ENCODE measurements at places on chromosomes 7 and 10. TPM values are rescaled to one million over a fixed set of nuclear protein-coding genes. Genes with fewer than 3 reads are reported as not detected.

Gene BRAF
- total RNA-seq: 6.6 TPM

Gene SAMD9L
- 0.85 TPM for total RNA-seq

Gene BAZ1B
- total RNA-seq: 32.7 TPM

Gene SNCG
- total RNA-seq: 8.9 TPM

Gene MYO3A
- total RNA-seq: not detected

Gene IFIT2
- total RNA-seq: 0.28 TPM

Gene PNLIPRP3
- 13.5 TPM for total RNA-seq

Gene CLDN4
- total RNA-seq: 126 TPM

Gene TLX1
- total RNA-seq: 2.2 TPM

Gene MRLN
- total RNA-seq: not detected

Gene VWDE
- total RNA-seq: 5.1 TPM

Gene RAB18
- 38.4 TPM for total RNA-seq

Gene ARHGAP22
- 9.3 TPM for total RNA-seq

Gene AGR2
- total RNA-seq: 69.2 TPM

Gene MBL2
- not detected for total RNA-seq

Gene HTR5A
- not detected for total RNA-seq

Gene FBXO24
- total RNA-seq: 0.21 TPM

Gene ANKRD30A
- not detected for total RNA-seq

Gene CCDC3
- total RNA-seq: 16.6 TPM

Gene HILPDA
- total RNA-seq: 25.7 TPM

Gene ZNF786
- 8.6 TPM for total RNA-seq

Gene PHF14
- total RNA-seq: 18.1 TPM

Gene TMEM225B
- total RNA-seq: not detected

Gene ABCB4
- not detected for total RNA-seq

Gene TRIM4
- 16.9 TPM for total RNA-seq

Gene KCNH2
- not detected for total RNA-seq

Gene PDCD11
- total RNA-seq: 39.4 TPM

Gene PPP1R3A
- total RNA-seq: not detected

Gene INA
- total RNA-seq: 3.7 TPM

Gene WBP1L
- 53.0 TPM for total RNA-seq

Gene VIPR2
- not detected for total RNA-seq

Gene SH2B2
- 4.0 TPM for total RNA-seq

Gene GIMAP8
- total RNA-seq: 0.07 TPM

Gene CPA5
- total RNA-seq: not detected

Gene ZNF33A
- 10.3 TPM for total RNA-seq

Gene LRMDA
- total RNA-seq: 1.3 TPM

Gene SPDYE1
- total RNA-seq: not detected

Gene CD36
- 4.1 TPM for total RNA-seq

Gene MTURN
- 15.7 TPM for total RNA-seq

Gene FXYD4
- total RNA-seq: not detected

Gene EGFR
- 150 TPM for total RNA-seq

Gene NRCAM
- 1.1 TPM for total RNA-seq

Gene YKT6
- 88.3 TPM for total RNA-seq

Gene SEMA3D
- 0.49 TPM for total RNA-seq

Gene STAG3
- 0.14 TPM for total RNA-seq

Gene PODXL
- 0.85 TPM for total RNA-seq

Gene TLL2
- total RNA-seq: 0.09 TPM

Gene NODAL
- not detected for total RNA-seq

Gene CALML3
- total RNA-seq: 7.7 TPM

Gene HOXA5
- total RNA-seq: not detected

Gene OPTN
- 39.3 TPM for total RNA-seq

Gene LRRC61
- 11.0 TPM for total RNA-seq

Gene UBE2D1
- total RNA-seq: 10.0 TPM

Gene RET
- total RNA-seq: 0.37 TPM

Gene GJD4
- total RNA-seq: not detected

Gene PAX4
- not detected for total RNA-seq

Gene GBX1
- not detected for total RNA-seq
